ENCODE measurements at places on chromosomes 3 and 15.

- no peak for DNase-seq
Observed at GRCh38 chr15:89197503-89197971, 23.8 kb downstream of the RLBP1 start.

DNA sequence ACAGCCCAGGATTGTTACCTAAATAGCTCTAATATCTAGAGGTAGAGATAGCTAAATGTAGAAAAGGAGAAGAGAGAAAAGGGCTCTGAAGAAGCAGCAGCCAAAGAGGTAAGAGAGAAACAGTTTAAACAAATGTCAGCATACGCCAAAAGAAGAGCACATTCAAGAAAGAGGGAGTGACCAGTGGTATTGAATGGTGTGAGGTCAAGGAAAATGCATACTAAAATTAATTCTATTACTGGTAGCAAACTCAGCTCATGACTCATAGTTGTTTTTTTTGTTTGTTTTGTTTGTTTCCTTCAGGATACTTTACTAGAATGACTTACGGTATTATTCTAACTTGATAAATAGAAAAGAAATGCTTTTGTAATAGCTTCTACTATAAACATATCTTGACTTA lies 86.5 kb upstream of the FXR1 start:
- DNase-seq, result no peak

DNA sequence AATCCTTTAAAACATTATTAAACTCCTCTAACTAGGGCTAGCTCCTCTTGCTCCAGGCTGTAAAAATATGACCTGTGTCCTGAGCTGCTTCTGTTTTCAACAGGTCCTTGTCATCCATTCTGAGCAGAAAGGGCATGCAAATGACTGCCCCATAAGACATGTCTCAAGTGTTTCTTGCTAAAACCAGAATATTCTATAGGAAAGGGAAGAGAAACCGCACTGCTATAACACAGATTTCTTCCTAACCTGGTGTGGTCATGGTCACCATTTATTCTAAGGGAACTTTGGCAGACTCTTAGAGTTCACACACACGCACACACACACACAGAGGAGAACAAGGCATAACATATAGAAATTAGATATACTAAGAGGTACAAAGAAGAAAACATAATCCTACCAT lies 34.2 kb upstream of the B3GNT5 start:
- no peak for DNase-seq

GRCh38 chr3:195806211-195806915 lies 5.4 kb downstream of the MUC4 start:
- no peak for DNase-seq

- DNase-seq, result no peak
Observed at GRCh38 chr3:69126216-69126615, 3.8 kb upstream of the LMOD3 start.

DNA sequence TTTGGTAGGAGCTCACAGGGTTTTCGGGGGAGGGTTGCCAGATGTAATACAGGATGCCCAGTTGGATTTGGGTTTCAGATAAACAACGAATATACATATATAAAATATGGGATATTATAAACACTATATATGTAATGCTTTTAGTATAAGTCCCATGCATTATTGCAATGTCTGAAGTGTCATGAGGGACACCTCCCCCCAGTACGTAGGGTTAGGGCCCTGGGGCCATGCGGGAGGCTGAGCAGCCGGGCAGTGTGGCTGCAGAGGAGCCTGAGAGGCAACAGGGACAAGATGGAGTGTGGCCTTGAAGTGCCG lies 148.9 kb downstream of the SMAD6 start:
- no peak for DNase-seq

- DNase-seq, result no peak
Observed at GRCh38 chr3:100545371-100545770, 53.0 kb downstream of the TMEM45A start.

DNA sequence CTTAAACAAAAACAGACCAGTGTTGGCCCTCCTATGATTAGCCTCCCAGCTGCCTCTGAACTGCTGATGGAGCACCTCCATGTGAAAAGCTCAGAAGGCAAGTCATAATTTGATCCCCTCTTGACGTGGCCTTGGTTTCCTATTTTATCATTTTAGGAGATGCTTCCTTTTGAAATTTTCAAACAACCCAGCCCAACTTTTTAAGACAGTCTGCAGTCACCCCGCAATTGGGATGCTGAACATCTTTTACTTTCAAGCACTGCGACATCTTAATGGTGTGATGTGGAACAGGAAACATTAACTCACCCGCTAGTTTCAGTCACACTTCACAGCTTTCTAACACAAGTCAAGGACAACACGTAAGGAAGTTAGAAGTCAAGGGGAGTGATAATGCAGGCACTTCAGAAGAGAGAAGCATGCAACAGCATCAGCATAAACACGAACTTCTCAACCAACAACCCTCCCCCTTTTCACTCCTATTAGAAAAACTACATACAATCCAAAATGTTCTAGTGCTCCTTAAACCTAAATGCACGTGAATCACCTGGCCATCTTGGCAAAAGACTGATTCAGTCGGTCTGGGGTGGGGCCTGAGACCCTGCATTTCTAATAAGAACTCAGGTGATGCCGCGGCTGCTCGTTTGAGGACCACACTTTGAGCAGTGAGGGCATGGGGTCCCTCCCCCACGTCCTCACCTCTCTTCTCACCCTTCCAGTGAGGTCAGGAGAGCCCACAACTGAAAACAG lies 161.5 kb downstream of the FOXP1 start:
- no peak for DNase-seq

DNA sequence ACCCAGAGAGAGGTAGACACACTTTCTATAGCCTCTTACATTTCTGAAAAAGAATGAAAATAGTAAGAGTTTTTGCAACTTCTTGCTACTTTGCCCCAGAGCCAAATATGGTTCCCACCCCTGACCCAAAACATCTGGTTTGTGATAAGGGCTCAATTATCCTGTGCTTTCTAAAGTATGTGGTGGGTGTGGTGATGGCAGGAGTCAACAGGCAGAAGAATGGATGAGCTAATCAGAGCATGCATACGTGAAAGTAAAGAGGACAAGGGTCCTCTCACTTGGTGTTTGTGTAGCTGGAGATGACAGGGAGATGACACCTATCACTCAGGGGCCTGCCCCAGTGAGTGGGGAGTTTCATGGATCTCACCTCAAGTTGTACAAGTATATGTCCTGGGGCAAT lies 19.1 kb downstream of the KBTBD8 start:
- no peak for DNase-seq

DNA sequence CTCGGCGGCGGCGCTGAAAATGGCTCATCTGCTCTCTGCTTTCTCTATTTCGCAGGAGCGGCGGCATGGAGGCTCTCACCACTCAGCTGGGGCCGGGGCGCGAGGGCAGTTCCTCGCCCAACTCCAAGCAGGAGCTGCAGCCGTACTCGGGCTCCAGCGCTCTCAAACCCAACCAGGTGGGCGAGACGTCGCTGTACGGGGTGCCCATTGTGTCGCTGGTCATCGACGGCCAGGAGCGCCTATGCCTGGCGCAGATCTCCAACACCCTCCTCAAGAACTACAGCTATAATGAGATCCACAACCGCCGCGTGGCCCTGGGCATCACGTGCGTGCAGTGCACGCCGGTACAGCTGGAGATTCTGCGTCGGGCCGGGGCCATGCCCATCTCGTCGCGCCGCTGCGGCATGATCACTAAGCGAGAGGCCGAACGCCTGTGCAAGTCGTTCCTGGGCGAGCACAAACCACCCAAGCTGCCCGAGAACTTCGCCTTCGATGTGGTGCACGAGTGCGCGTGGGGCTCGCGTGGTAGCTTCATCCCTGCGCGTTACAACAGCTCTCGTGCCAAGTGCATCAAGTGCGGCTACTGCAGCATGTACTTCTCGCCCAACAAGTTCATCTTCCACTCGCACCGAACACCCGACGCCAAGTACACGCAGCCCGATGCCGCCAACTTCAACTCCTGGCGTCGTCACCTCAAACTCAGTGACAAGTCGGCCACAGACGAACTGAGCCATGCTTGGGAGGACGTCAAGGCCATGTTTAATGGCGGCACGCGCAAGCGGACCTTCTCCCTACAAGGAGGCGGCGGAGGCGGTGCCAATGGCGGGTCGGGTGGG lies 790 bp downstream of the SKOR1 start:
- no peak for DNase-seq

GRCh38 chr15:44706946-44707636 lies 4.0 kb downstream of the PATL2 start:
- DNase-seq, result no peak

DNA sequence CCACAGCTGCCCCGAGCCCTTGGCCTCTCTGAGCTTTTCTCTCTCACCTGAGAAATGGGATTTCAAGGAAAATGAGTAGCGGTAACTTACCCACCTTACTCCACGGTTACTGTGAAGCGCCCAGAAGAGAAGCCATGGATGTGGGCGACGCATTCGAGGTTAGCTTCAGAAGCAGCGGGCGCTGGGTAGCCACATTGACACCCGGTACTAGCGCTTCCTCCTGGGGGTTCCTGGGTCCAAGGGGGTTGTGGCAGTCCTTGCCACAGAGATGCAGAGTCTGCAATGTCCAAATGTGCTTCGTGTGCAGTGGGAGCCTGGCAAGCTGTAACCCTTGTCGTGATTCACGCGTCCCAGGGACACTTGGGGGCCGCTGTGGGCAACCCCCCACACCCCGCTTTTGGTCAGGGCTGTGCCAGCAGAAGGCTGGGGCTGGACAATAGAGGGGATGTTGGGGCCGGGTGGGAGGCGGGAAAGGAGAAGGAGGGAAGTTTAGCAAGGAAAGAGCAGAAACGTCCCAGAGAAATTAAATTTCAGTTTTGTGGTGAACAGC lies 41.4 kb upstream of the FURIN start:
- DNase-seq, result no peak

GRCh38 chr3:5343459-5343858 lies 156.0 kb downstream of the EDEM1 start:
- DNase-seq, result no peak

DNA sequence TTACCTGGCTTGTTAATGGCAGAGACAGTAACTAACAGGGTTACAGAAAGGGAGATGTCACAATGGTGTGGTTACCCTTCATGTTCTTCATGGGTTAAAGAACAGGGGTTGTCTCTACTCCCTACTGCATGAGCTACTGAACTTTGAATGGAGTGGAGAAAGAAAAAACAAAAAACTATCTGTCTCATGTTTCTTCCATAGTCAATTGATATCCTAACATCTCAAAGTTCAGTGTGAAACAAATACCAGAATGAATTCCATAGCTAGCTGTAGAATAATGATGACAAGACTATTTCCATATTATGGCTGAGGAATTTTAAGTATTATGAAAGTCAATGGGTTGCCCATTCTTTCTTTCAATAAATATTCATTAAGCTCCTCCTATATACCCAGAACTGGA lies 161.3 kb upstream of the LPP start:
- DNase-seq, result no peak

DNA sequence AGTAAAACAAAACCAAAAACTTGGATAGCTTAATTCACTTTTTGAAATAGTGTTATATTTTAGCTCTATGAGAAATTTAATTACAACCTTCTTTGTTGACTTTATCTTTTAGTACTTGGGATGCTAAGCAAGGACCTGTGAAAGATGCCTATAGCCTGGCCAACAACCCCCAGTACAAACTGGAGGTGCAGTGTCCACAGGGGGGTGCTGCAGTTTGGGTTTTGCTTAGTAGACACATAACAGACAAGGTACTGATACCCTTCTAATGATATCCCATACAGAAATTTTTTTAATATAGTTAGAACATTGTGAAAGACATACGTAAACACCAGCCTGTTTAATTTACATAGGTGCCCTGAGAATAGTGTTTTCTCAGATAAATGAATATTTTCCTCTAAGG lies 35.3 kb downstream of the CAPN7 start:
- no peak for DNase-seq

GRCh38 chr3:59006634-59007517 lies 42.9 kb downstream of the CFAP20DC start:
- DNase-seq, result no peak

- no peak for DNase-seq
Observed at GRCh38 chr3:184694133-184694665, 17.7 kb downstream of the MAGEF1 start.

DNA sequence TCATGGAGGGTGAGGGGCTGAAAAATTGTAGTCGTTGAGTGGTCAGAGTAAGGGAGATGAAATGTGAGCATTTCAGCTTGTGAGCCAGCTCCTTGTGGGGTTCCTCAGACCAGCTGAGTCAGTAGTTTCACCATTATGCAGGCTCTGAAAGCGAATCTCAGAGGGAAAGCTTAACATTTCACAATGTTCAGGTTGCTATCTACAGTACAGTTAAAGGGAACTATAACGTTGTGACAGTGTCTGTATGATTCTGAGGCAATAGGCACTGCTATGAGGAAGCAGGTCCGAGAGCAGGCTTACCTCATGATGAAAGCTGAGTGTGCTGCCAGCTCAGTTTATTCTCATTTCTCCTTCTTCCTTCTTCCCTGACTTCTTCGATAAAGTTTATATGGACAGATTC lies 469.6 kb downstream of the EDEM1 start:
- no peak for DNase-seq

- DNase-seq, result no peak
Observed at GRCh38 chr3:71591101-71591500, 7.6 kb upstream of the FOXP1 start.

DNA sequence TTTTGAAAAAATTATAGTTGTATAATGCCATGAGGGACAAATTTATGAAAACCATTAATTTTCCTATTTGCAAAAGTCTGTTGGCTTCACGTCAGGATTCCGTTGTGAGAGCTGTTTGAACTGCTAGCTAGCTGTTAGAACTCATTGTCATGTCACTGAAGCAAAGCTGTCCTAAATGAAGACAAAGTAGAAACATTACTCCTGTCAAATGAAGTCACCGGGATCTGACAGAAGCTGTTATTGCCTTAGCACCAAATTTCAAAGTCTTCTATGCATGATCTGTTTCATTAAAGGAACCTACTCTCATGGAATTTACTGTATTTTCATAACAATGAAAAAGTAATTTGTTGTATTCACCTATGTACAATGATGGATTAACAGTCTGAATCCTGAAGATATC lies 479.8 kb downstream of the PLOD2 start:
- DNase-seq, result no peak

DNA sequence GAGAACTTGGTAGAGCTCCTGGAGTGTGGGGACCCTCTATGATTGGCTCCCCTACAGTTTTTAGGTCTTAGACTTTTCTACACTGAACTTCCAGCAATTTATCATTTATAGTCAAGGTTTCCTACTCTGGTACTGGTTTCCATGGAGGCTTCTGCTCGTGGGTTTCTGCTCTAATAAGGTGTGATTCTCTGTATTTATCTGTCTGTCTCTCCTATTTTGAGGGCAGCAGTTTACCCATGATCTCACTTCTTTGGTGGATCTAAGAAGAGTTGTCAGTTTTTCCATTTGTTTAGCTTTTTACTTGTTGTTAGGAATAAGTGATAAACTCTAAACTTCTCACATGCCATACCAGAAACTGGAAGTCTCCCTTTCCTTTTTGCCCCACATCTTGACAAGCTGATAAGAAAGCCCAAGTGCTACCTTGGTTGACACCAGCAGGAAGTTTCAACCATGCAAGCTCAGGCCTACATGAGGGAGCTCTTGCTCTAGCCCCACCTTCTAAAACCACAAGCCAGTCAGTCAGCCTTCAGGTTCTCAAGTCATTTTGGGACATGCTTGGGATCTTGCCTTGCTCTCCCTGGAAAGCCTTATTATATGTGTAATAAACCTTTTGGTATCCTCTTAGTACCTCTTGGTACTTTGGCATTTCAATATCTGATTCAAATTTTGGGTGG lies 10.0 kb downstream of the TIMMDC1 start:
- DNase-seq, result no peak
